ENCODE measurements at places on chromosomes 7 and 10.

- no peak for DNase-seq
These were observed 42.3 kb downstream of the FBH1 start for GRCh38 chr10:5932345-5932744.

DNA sequence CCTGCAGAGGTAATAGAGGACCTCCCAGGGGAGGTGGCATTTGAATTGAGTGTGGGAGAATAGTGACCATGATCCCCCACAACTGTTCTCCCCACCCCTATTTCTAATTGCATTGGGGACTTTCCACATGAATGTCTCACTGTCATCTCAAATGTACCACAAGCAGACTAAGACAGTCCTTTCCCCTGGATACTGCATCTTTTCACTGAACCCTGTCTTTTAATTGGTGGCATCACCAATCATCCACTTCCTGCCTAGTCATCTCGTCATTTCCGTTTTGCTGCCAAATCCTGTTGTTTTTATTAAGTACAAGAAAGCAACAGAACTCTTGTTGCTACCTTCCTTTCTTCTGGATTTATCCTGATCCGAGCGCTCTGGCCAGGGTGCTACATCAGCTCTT is 120.3 kb downstream of the NRP1 start:
- no peak for DNase-seq

GRCh38 chr7:138949421-138950088 is 31.6 kb downstream of the KIAA1549 start:
- no peak for DNase-seq

DNA sequence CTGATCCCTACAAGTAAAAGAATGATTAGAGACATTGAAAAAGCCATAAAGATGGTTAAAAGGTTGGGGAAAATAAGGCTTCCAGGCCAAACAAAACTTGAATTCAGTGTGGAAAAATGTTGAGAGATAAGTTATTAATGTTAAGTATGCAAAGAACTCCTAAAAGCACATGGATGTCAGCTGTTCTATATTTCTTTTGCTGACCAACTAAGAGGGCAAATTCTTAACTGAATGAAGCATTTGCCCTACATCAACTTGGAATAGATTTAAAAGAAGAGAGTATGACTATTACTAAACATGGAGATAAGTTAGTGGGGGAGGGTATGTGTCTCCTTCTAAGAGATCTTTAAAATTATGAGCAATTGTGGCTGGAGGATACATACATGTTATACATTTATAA is 124.8 kb downstream of the KIAA1217 start:
- no peak for DNase-seq

DNA sequence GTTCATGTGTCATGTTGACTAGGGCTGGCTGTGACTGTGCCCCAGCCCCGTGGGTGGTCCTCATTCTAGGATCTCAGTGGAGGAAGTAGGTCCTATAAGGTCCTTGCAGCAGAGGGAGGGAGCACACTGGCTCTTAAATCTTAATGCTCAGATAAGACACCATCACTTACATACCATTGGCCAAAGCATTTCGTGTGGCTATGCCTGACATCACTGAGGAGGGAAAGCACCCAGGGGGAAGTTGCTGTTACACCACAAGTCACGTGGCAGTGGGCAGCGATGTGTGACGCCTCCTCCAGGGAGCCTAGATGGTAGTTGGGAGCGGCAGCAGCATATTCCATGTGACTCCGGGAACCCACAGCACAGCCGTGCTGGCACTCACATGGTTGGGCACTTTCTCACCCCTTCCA is 224.7 kb upstream of the SH2B2 start:
- DNase-seq, result peak; percentile 28

DNA sequence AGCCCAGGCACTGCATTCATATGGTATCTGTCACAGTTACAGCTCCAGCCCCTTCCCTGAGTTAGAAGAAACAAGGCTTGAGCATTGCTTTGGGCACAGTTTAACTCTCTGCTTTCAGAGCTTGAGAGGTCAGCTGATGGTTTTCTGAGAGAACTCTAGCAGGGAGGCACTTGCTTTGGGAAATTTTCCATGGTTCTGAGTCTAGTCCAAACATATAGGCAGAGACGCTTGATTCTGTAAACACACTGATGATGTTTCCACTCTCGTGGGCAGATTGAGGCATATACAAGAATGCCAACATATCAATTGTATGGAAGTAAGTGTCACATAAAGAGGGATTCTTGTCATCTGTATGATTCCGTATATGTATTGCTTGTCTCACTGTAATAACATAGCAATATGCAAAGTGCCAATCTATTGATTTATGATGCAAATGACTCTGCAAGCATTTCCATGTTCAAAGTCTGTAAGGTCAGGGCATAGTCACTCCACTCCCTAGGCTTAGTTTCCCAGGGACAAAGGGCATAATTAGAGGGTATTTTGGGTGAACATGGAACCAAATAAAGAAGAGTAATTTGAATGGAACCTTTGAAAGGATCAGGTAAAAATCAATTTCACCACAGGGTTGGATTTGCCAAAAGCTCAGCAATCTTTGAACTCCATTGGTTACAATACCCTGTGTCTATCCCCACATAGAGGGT is 239.0 kb downstream of the INHBA start:
- no peak for DNase-seq

DNA sequence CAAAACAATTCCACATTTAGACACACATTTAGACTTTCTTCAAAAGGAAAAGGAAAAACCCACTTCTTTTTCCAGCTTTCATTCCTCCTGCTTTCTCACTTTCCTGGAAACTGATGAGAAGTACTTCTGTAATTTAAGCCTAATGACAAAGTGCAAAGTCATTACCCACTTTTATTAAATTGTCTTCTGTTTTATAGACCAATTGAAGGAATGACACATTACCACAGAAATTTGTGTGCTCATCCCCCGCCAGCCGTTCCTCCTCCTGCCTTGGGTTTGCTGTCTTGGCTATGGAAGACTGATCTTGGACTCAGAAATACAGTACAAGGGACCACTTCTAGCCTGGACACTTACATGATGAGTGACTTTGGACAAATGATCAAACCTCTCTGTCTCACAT is 717.8 kb downstream of the SORCS3 start:
- DNase-seq, result no peak

GRCh38 chr10:103123282-103124024 is 69.6 kb downstream of the NT5C2 start:
- no peak for DNase-seq

DNA sequence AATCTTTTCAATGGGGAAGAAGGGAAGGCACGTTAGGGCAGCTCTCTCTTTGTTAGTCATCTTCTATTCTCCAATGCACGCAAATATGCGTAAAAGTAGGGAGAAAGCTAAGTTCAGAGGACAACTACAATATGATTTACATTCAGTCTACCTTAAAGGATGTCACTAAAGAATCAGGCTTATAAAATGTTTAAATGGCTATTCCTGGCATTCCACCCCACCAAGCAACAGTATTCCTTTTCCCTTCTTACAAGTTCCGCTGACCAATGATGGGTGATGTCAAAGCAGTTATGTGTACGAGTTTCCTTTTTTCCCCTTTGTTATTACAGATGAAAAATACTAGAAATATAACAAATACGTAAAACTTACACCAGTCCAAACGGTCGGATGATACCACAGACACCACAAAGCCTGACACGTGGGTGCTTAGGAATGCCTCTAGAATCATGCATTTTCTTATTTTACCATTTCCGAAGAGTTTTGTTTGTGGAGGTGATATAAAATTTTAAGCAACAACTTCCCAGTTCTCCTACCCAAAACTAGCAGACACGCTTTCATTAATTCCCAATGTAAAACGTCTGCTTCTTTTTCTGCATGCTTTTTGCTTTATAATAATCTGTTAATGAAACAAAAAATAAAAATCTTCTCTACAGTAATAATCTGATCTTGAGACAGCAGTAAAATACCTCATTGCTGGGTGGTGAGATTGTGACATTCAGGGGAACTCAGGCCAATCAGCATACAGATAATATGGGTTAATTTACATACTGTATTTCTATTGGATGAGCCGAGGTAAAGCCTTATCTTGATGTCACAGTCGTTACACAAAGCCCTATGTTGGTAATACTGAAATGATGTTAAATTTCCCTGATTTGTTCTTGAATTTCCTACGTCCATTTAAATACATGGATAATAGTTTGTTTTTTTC is 708 bp upstream of the GPR85 start:
- no peak for DNase-seq

DNA sequence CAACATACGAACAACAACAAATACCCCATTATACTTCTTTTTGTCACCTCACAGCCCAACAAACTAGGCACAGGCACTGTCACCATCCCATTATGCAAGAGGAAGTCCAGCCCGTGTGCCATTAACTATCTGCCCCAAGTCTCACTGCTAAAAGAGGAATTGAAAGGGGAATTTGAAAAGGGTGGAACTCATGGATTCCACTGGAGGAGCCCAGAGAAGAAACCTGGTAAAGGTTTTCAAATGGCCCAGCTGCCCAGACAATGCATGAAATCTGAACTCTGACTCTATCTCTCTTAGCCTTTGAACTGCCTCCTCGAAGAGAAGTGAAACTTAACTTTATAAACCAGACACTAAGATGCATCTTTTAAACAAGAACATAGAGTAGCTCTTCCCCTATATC is 130.0 kb downstream of the PLXNA4 start:
- DNase-seq, result no peak

GRCh38 chr7:71768450-71768849 is 636.5 kb downstream of the GALNT17 start:
- no peak for DNase-seq

- DNase-seq, result no peak
These were observed 11.4 kb downstream of the KDM7A start for GRCh38 chr7:140165422-140165821.

- DNase-seq, result peak; percentile 51
These were observed 29.8 kb downstream of the ADAP1 start for GRCh38 chr7:924541-925231.

- no peak for DNase-seq
These were observed 97.3 kb downstream of the SNX13 start for GRCh38 chr7:17843041-17843440.

DNA sequence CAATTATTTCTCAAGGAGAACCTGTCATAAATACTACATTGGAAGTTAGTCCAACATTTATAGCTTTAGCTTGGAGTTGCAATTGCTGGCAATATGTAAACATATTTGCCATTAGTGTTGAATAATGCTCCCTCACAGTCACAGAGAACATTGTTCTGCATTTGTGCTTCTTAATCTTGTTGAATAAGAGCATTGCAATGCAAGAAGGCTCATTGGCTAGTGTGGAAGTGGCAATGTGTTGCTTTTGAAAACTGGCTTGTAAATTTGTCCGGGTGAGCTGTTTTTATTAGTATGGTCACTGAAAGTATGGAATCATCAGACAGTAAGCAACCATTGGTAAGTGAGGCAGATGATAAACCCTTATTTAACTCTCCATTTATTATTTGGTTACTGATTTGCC is 47.7 kb upstream of the MBL2 start:
- DNase-seq, result no peak
